Naive thymus-derived CD4-positive, alpha-beta T cell (primary cell): ENCODE measurements at places on chromosomes 3 and 15.

DNA sequence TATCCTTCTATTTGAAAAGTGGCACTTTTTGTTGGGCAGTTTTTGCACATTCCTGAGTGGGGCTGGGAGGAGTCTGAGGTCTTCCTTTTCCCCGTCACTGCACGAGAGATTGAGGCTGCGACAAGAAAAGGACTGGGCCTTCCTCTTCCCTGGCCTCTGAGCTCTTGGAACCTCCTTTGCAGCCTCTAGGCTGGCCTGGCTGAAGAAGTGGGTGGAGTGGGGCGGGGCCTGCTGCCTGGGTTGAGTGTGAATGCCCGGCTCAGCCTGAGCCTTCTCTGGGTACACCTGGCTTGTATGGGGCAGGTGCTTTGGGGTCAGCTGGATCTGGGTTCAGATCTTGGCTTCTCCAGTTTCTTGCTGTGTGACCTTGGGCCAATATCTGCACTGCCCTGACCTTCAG is 43.1 kb downstream of the PLXNA1 start:
- H3K4me3 ChIP-seq = no peak overlapping the region
- no peaks in the 10 kb centered on the region for H3K4me1 ChIP-seq
- no peaks in the 10 kb centered on the region for H3K36me3 ChIP-seq
- H3K27ac ChIP-seq = no peak overlapping the region

DNA sequence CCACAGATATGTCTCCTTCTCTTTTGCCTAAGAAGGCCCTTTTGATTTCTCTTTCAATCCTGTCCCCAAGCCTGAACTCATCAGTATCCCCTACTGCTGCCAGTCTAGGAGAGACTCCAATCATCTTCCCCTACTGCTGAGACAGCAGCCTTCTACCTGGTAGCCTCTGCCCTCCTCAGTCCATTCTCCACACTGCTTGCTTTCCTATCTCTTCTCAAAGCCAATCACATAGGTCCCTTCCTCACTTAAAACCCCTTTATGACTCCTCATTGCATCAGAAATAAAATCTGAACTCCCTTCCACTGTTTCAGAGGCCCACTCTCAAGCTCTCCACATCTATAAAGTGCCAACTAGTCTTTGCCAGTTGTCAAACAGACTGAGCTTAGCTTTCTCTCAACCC is 1081.8 kb upstream of the CFAP20DC start:
- H3K36me3 ChIP-seq = no peaks in the 10 kb centered on the region
- H3K4me3 ChIP-seq = no peak overlapping the region
- no peak for DNase-seq
- no peaks in the 10 kb centered on the region for H3K4me1 ChIP-seq

DNA sequence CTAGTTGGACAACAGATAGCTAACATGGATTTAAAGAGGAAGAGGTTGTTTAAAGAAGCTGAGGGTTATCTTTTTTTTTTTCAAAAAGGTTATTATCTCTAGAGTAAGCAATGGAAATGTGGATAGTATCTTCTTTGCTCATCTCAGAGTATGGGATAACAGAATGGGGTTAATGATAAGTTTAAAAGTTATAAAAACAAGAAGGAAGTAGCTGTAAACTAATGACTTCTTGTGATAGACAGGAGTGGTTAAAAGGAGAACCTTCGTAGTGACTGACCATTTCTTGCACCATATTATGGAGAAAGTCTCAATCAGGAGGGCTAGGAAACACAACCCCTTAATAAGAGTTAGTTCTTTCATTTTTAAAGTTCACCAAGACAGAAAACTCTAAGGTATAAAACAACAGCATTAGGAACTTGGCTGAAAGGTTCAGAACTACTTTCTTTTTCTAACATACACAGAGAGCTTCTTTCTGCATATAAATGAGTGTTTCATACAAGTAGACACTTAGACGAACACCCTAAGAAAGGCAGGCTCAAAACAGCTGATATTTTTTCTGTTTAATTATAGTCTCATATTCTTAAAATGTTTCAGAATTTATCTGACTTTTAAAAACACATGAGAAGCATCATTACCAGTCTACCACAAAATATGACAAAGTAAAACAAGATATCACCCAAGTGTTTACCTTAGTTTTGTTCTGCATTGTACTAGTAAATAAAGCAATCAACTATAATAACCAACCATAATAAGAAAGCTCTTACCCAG is 140.0 kb downstream of the MEIS2 start:
- no peak overlapping the region for H3K4me3 ChIP-seq
- no peak overlapping the region for H3K27ac ChIP-seq
- no peaks in the 10 kb centered on the region for H3K36me3 ChIP-seq
- H3K27me3 ChIP-seq = no peaks in the 10 kb centered on the region

GRCh38 chr15:51355096-51355495 is 13.6 kb downstream of the GLDN start:
- no peaks in the 10 kb centered on the region for H3K27me3 ChIP-seq
- no peak for DNase-seq
- H3K27ac ChIP-seq = no peak overlapping the region

DNA sequence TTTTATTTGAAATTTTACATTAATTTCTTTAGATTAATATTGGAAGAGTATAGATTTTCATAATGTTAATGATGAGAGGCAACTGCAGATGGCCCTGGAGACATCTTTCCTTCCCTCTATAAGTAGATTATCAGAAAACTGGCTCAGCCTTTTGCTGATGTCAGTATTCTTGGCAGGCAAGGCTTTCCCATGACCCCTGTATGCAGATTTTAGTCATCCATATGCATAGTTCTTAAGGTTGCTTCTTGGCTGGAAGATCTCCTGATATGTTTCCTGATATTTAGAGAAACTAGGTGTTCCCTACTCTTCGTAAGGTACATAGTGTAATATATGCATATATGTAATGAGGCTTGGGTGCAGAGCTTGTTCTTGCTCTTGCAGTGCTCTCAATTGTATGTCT is 911.4 kb downstream of the EPHA3 start:
- H3K4me1 ChIP-seq = no peaks in the 10 kb centered on the region
- no peak for DNase-seq
- H3K36me3 ChIP-seq = no peaks in the 10 kb centered on the region
- no peak overlapping the region for H3K27ac ChIP-seq

GRCh38 chr15:47027322-47027946 is 689.9 kb upstream of the SEMA6D start:
- DNase-seq = no peak
- H3K36me3 ChIP-seq = no peaks in the 10 kb centered on the region
- H3K4me1 ChIP-seq = no peaks in the 10 kb centered on the region
- no peak overlapping the region for H3K4me3 ChIP-seq
- no peak overlapping the region for H3K27ac ChIP-seq

GRCh38 chr3:133712017-133712416 is 34.2 kb upstream of the TF start:
- no peaks in the 10 kb centered on the region for H3K36me3 ChIP-seq
- H3K27ac ChIP-seq = no peak overlapping the region
- H3K4me3 ChIP-seq = no peak overlapping the region
- DNase-seq = no peak
